Stimulated activated CD4-positive, alpha-beta T cell treated with anti-CD3 and anti-CD28 coated beads, Interleukin-12 subunit alpha, Interleukin-12 subunit beta, amount 100 ng/mL, for 4 hours (primary cell): ENCODE measurements at places on chromosomes 12 and 14.

GRCh38 chr12:26238341-26239121, 43.2 kb downstream of the SSPN start:
- DNase-seq: no peak

- DNase-seq: no peak
These were observed 10.3 kb upstream of the PGAM5 start for GRCh38 chr12:132700212-132700822.

DNA sequence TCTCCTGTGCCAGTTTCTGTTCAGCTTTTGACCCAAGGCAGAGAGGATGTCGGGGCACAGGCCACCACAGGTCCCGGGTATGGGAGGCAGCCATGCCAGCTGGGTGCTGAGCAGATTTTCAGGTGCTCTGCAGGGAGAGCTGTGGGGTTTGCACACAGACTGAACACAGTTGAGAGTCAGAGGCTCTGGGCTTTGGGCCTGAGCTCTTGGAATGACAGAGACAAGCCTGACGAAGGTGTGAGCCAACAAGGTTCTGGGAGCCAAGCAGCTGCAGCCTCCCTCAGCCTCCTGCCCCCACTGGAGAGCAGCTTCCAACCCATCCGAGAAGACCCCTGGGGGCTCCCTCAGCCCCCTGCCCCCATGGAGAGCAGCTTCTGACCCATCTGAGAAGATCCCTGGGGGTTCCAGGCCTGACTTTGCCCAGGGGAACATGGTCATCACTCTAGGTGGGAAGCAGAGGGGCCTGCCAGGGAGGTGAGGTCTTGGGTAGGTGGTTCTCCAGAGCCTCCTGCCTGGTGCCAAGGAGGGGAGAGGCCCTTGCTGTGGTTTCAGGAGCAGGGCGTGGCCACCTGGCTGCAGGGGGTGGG, 13.8 kb downstream of the FBRSL1 start:
- DNase-seq: no peak

GRCh38 chr12:70581208-70581607, 56.0 kb downstream of the PTPRB start:
- no peak for DNase-seq

- DNase-seq: peak; percentile 29
These were observed 479 bp downstream of the KDM5A start for GRCh38 chr12:388541-389141.

- DNase-seq: no peak
These were observed 4.7 kb upstream of the PLD4 start for GRCh38 chr14:104919993-104920315.

DNA sequence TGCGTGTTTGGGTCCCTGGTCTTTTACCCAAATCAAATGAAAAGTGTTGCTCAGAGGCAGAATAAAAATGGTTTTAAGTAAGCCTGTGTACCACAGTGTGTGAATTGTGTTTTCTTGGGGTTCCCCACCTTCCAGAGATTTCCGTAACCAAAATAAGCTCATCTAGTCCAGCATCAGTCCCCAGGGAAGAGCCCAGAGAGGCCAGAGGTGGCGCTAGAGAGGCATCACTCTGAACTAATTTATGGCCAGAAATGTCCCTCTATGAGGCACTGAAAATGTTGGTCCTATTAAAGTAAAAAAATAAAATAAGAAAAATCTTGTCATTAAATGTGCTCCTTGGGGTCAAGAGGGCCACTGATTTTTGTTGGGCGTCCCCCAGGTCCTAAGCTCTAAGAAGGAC, 24.9 kb upstream of the PRKAB1 start:
- no peak for DNase-seq

DNA sequence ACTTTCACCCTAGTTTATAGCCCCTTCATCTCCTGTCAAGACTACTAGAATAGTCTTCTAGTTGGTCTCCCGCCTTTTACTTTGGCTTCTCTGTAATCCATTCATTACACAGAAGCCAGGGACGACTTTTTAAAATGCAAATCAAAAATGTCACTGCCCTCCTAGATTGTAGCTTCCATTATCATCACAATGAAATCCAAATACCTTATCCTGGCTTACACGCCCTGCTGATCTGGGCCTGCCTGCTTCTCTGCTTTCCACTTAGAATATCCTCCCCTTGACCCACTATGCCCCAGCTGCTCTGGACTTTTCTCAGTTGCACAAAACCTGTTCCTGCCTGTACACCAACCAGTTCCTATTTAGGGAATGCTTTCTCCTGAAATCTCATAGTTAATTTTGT, 4.5 kb upstream of the EEA1 start:
- DNase-seq: no peak

GRCh38 chr12:3202734-3203446, 125.7 kb downstream of the TSPAN9 start:
- DNase-seq: peak; percentile 59

DNA sequence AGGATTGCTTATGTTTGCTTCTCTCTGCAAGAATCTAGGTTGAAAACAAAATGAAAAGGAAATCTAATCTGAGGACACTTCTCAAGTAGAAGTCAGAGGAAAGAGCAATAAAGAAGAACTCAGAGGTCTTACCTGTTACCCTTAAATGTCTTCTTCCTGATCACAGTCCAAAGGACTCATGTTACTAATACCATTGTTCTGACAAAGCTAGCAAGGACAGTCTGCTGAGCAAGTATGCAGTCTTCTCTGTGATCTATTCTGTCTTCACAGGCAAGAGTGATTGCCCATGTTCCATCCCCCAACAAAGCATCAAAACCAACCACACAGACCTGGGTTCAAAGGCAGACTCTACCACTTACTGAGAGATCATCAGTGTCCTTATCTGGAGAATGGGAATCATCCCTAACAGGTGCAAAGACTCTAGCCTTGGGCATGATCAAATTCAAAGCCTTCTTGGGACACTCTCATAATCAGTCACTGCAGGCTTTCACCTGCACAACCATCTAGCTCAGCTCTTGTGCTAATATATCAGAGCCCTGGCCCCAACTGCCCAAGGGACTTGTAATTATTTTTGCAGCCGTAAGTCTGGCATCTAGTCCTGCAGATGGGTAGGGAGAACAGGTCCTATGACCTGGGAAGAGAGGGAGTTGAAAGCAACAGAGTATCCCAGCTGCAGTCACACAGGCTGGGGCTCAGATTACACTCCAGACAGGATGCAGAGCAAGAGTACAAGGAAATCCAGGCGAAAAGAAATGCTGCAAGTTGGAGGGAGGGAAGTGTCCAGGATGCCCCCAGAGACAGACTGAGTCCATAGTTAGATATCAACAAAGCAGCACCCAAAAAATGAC, 97.9 kb upstream of the NUDT4 start:
- DNase-seq: no peak

DNA sequence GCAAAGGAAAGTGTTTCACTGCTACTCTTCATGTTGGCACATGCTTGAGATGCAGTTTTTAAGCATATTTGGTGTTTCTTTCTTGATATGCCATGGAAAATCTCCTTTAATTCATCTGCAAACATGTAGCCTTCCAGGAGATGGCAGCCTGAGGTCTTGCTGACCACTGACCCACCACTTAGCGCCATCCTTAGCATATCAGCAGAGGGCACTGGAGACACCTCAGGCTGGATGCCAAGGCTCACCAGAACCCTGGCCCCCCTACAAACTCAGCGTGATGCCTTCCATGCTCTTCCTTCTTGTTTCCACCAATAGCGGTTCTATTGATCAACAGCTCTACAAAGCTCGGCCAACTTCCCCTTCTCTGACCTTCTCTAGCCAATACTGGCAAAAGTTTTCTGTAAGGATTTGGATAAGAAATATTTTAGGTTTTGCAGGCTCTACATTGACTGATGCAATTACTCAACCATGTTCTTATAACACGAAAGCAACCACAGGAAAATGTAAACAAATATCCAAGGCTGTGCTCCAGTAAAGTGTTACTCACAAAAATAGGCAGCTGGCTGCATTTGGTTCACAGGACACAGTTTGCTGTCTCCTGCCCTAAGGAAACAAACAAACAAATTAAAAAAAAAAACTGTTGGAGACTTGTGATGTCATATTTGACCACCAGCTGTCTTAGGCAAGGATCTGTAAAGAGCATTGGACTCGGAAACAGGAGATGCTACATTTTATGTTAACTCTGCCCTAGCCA, 209.7 kb downstream of the SLC15A4 start:
- no peak for DNase-seq

- DNase-seq: no peak
These were observed 6.0 kb upstream of the ASB2 start for GRCh38 chr14:93982230-93983007.

- no peak for DNase-seq
These were observed 41.8 kb upstream of the P2RX7 start for GRCh38 chr12:121090586-121091514.

DNA sequence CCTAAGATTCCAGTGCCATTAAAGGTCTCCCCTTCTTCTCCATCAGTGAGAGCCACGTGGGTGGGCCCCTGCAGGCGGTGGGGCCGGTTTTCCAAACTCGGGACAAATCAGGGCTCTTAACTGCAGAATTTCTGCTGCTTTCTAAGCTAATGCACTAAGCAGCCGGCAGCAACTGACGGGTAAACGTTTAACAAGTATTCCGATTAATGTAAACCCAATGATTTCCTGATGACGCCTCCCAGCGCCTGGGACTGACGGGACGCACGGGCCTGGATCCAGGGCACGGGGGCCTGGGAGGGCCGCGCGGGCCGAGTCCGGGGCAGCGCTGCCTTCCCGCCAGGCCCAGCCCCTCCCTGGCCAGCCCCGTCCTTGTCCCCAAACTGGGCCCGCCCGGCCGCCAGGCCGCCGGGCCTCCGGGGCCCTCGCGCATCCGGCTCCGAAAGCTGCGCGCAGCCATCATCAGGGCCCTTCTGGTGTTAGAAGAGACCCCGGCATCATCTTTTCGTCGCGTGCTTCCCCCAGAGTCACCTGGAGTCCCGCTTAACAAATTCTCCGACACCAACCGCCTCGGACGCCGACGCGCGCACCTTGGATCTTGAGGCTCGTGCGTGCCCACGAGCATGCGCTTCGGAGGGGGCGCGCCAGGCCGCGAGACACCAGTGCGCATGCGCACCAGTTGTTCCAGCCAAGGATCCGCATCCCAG, at the start of gene MLH3:
Gene MLH3, minus strand, starts transcription at position 616 of the 704 bp plus-strand sequence. CDS start 1,812 bp downstream, outside the sequence.
- DNase-seq: peak; percentile 80

DNA sequence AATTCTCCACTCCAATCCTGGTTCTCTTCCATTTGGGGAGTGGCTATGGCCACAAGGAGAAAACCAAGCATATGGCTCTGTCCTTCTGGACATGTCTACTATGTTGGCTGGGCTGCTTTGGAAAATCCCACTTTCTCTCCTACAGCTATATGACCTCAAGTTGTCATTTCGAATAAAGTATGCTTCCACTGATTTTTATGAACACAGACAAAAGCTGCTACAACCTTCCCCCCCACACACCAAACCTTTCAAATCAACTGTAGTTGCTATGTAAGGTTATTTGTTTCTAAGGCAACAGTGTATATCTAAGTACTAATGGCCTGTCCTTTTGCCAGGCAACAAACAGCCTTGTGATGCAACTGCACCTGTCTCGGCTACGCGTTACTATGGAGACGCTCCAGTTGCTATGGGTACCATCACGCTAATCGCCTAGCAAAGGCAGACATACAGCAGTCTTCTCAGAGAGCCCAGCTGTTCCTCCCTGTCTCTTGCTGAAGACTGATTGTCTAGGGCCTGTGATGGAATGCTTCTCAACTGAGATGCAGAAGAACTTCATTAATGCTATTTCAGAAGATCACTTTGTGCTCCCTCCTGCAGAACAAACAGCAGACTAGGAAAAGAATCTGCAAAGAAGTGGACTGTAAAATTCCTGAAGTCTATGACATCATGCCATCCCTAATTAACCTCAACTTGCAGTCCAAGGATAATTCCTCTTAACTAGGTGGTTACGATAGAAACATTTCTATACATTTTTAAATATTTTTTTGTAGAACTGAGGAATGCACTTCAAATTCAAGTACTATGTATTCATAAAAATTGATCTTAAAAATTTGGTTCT, 67.6 kb downstream of the FOXN3 start:
- no peak for DNase-seq

DNA sequence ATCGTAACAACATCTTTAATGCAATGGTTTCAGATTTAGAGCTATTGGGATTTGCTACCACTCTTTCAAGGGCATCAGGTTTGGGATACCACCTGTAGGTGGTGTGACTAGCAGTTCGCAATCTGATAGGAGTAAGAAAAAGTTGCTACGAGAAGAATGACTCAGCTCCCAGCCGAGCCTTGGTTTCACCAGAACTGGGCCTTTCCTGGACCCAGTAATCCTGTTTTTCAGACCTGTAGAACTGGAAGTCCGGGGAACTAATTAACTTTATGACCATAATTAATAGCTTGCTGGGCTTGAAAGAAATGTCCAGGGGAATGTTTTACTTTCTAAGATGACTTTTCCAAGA, 770 bp downstream of the ABHD4 start:
- DNase-seq: no peak

- no peak for DNase-seq
These were observed 11.5 kb upstream of the KRT80 start for GRCh38 chr12:52203079-52203921.

GRCh38 chr12:41277100-41277945, 89.2 kb downstream of the PDZRN4 start:
- no peak for DNase-seq

GRCh38 chr12:26612203-26612602, 220.8 kb downstream of the ITPR2 start:
- no peak for DNase-seq

- no peak for DNase-seq
These were observed 28.6 kb upstream of the RND1 start for GRCh38 chr12:48894271-48894670.

- no peak for DNase-seq
These were observed 902.7 kb upstream of the USP15 start for GRCh38 chr12:61357496-61357895.

DNA sequence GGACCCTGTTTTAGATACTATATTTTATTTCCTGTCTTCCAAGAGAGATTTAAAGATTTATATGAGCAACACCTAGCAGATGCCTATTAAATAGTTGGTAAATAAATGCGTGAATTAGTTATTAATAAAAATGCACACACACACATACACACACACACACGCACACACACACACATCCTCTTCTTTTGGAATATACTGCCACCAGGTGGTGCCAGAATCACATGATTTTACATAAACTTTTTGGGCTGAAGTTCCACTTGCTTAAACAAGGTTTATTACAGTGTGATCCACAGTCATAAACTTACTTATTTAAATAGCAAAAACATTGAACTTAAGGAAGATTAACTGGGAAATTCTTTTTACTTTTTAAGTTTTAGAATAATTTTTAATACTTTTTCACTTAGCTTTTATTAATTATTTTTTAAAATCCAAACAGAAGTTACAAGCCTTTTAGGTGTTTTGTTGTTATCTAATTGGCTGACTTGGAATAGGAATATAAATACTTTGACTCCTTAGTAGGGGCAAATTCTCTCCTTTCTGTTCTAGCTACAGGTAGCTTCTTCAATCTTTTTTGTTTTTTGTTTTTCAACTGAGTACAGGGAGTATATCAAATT, 17.5 kb downstream of the RAD51B start:
- DNase-seq: peak; percentile 42

GRCh38 chr12:64390275-64390851, at the start of gene C12orf56:
C12orf56 (minus strand) TSS chr12:64390758; CDS start chr12:64390565, 193 bp downstream.
- DNase-seq: peak; percentile 16

- no peak for DNase-seq
These were observed at the start of gene GPR68 for GRCh38 chr14:91244501-91244901. GPR68 (minus strand) TSS chr14:91244704; CDS start chr14:91235050, 9,654 bp downstream.

GRCh38 chr12:79409562-79409961, 281.2 kb downstream of the PAWR start:
- DNase-seq: no peak
